ENCODE measurements at places on chromosomes 7 and 10.

GRCh38 chr7:112080978-112081377, 125.2 kb downstream of the DOCK4 start:
- peak; percentile 32 for DNase-seq

- no peak for DNase-seq
Observed at GRCh38 chr10:123429706-123430221, 236.4 kb upstream of the GPR26 start.

GRCh38 chr10:11397077-11397965, 214.1 kb downstream of the USP6NL start:
- no peak for DNase-seq

GRCh38 chr10:126889421-126889820, 15.8 kb upstream of the DOCK1 start:
- no peak for DNase-seq

DNA sequence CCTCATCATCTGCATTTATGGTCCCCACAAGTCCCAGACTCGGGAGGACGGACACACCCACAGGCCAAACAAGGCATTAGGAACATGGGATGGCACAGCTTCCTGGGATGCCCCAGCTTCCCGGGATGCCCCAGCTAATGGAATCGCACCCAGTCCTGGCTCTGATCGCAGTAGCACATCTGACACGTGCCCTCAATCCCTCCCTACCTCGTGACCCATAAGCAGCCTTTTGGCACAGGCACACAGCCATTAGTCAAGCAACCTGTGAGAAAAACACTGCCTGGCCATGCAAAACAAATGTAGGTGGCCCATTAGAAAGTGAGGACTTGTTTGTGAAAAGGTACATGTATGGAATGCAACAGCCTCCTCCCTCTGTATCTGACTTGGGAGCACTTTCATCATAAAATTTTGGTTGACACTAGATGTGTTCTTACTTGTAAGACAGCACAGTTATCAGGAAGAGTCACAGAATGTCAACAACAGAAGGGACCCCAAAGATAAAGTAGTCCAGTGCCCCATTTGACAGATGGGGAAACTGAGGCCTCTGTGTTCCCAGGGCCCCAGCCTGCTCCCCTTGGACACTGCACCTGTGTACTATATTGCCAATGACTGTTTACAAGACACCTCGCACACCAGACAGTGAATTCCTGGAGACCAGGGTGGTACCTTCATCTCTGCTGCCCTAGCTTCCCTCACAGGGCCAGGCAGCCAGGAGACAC, 34.4 kb downstream of the DLG5 start:
- no peak for DNase-seq

DNA sequence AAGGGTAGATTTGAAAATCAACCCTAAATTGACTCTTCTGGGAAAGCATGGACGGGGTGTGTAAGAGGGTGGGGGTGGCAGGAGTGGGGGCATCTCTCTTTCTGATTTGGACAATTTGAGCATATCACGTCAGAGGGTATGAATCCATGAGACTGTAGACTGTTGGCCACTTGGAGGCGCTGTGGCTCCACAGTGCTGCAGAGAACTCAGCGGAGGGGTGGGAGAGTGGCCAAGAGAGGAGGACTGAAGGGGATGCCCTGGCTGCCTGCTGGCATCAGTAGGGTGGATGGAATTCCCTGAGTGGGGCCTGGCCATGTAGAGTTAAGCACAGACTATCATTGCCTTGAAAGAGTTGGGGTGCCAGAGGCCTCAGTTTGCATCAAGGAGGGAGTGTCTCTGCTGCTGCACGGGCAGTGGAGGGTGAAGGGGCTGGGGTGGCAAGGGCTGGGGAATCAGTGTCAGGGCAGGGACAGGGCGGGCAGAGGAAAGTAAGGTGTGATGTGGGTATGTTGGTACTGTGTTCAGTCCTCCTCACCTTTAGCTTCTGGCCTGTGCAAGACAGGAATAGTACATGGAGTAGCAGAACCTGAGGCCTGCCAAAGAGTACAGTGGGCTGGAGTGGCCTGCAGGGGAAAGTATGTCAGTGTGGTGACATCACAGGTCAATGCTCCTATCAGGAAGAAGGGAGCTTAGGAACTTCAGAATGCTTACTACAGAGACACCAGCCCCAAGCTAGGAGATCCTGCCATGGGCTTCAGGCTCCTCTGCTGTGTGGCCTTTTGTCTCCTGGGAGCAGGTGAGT, 133.5 kb upstream of the PRSS58 start:
- no peak for DNase-seq

DNA sequence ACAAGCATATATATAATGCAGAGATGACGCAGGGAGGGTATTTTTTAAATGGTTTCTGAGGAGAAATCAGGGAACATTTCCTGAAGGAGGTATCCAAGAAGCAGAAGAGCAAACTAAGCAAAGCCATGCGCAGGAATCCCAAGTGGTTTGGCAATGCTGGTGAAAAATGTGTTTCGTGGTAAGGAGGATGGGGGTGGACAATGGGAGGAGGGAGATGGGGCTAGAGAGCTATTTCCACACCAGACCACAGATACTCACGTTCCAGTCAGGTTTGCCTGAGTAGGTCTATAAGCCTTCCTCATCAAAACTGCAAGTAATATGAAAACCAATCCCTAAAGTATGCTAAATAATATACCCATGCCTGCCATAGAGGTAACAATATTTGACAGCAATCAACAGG, 223.7 kb upstream of the MKLN1 start:
- no peak for DNase-seq

GRCh38 chr7:24411226-24411625, 127.2 kb downstream of the NPY start:
- DNase-seq = no peak

DNA sequence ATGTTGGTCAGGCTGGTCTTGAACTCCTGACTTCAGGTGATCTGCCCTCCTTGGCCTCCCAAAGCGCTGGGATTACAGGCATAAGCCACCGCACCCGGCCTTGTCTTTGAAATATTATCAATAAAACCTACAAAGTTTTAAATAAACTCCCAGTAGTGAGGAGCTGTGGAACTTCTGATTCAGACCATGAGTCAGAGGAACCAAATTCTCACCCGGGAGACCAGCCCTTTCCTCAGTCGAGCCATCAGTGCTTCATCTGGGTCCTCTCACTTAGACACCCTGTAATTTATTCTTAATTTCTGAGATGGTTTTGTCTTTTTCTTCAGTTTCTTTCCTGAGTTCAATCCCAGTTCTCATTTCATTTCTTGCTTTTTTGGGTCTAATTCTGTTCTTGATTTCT, 68.6 kb downstream of the DYNC2I1 start:
- no peak for DNase-seq

DNA sequence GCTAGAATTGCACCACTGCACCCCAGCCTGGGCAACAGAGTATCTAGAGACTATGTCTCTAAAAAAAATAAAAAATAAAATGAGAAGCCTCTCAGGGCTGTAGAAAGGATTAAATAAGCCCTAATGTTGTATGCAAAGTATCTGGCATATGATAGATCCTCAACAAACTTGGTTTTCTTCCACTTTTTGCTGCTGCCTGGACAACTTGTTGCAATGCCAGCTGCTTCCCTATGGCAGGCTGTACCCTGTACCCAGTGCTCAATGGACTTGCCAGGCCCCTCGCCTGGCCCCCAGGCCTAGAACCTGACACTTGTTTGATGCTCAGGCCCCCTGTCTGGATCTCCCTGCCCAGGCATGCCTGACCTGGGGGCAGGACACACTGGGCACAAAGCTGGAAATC, 28.5 kb upstream of the CDH23 start:
- no peak for DNase-seq

GRCh38 chr10:132551093-132551807, 13.7 kb downstream of the INPP5A start:
- no peak for DNase-seq

- DNase-seq = no peak
Observed at GRCh38 chr10:47371629-47372485, 12.2 kb downstream of the ZNF488 start.
